ENCODE measurements at places on chromosomes 7 and 10. TPM values are rescaled to one million over a fixed set of nuclear protein-coding genes. Genes with fewer than 3 reads are reported as not detected.

Gene GPR15LG
- polyA plus RNA-seq: not detected

Gene CNNM1
- not detected for polyA plus RNA-seq

Gene BICC1
- not detected for polyA plus RNA-seq

Gene EBF3
- polyA plus RNA-seq: not detected

Gene MMP21
- polyA plus RNA-seq: not detected

Gene ADAMTS14
- 0.37 TPM for polyA plus RNA-seq

Gene JAKMIP3
- polyA plus RNA-seq: not detected

Gene SLC26A4
- polyA plus RNA-seq: not detected

Gene TFEC
- 0.21 TPM for polyA plus RNA-seq

Gene DGKI
- not detected for polyA plus RNA-seq

Gene NPY
- polyA plus RNA-seq: not detected

Gene GALNT17
- polyA plus RNA-seq: not detected

Gene NUTM2A
- 0.11 TPM for polyA plus RNA-seq

Gene GTF2IRD2
- 12.2 TPM for polyA plus RNA-seq

Gene ANKRD2
- polyA plus RNA-seq: not detected

Gene CUZD1
- polyA plus RNA-seq: 0.53 TPM

Gene CCDC186
- polyA plus RNA-seq: 18.2 TPM

GRCh38 chr7:995571-995970 lies 12.6 kb downstream of the CYP2W1 start:
- H3K36me3 ChIP-seq: peaks cover 5% of the 10 kb centered on the region
- H3K27me3 ChIP-seq: peaks cover 19% of the 10 kb centered on the region
- H3K27ac ChIP-seq: no peak overlapping the region
- no peak for DNase-seq

GRCh38 chr7:49783446-49783845 lies 10.0 kb downstream of the VWC2 start:
- no peak for DNase-seq
- H3K27me3 ChIP-seq: peaks cover 1% of the 10 kb centered on the region
- H3K36me3 ChIP-seq: no peaks in the 10 kb centered on the region
- no peak overlapping the region for H3K4me3 ChIP-seq

DNA sequence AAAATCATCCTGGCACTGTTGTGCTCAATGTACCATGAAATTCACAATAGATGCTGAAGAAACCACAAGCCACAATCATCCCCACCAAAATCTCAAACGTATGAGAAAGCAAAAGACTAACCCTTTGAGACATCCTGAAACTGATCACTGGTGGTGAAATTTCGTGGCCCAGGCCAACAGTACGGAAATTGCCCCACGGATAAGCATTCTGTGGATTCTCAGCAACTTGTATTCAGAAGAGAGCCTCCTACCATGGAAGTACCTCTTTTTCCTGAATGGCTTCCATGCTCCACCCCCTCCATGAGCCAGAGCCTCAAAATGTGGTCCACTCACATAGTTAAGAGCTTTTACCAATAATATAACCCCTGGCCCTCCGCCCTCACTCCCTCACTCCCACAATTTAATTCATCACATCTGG lies 163.9 kb upstream of the AUTS2 start:
- no peak overlapping the region for H3K27ac ChIP-seq
- H3K4me1 ChIP-seq: peaks cover 10% of the 10 kb centered on the region
- peaks cover 4% of the 10 kb centered on the region for H3K36me3 ChIP-seq
- H3K4me3 ChIP-seq: no peak overlapping the region

DNA sequence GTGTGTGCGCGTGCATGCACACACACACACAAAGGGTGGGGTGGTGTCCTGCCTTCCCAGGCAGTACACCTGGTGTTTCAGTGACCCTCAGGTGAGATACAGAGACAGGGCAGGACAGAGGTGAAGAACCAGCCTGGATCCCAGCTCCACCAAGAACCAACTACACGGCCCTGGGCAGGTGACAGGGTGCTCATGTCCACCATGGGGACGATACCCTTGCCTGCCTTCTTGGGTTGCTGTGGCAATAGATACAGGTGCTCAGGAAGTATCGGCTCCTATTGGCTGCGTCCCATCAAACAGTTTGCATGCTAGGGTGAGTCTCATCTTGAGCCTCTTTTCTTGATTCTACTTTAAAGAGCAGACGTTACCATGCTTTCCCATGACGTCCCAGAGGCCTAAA lies 33.7 kb upstream of the CXCL12 start:
- no peak overlapping the region for H3K27ac ChIP-seq
- H3K4me3 ChIP-seq: no peak overlapping the region
- DNase-seq: no peak
- no peaks in the 10 kb centered on the region for H3K36me3 ChIP-seq

GRCh38 chr7:107164092-107164491 lies 4.7 kb upstream of the HBP1 start:
- no peak overlapping the region for H3K27ac ChIP-seq
- peaks cover 15% of the 10 kb centered on the region for H3K4me1 ChIP-seq
- peaks cover 11% of the 10 kb centered on the region for H3K27me3 ChIP-seq

- no peaks in the 10 kb centered on the region for H3K27me3 ChIP-seq
- no peak overlapping the region for H3K4me3 ChIP-seq
- no peaks in the 10 kb centered on the region for H3K4me1 ChIP-seq
- H3K27ac ChIP-seq: no peak overlapping the region
These were observed 145.2 kb upstream of the UNC5B start for GRCh38 chr10:71067098-71067740.

DNA sequence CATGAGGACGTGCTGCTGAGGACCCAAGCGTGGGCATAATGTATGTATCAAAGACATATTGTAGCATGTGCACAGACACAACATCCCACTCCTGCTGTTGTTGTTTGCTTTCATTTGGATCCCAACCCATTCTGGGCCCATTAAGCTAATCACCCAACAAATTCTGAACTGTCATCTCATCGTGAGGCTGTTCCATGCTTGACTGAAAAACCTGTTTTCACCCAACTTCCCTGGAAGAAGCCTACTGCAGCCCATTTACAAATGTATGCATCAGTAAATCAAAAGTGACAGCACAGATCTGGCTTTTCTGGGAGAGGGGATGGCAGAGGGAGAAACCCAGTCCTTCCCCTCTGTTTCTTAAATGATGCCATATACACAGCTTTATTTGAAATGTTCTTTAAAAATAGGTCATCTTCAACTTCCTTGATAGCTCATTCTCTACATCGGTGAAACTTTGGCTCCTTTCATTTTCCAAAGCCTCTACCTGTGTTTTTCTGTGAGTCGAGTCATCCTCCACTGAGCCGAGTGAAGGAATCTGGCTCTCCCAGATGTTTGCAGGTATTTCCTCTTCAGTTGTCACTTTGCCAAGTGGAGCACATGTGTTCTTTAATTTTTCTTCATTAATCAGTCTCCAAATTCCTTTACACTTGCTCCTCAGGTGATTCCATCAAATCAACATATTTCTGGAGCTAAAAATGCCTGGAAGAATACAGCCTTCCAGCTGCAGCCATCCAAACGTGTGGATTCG lies 151.8 kb downstream of the CHN2 start:
- H3K4me1 ChIP-seq: no peaks in the 10 kb centered on the region
- H3K4me3 ChIP-seq: no peak overlapping the region
- no peaks in the 10 kb centered on the region for H3K27me3 ChIP-seq
- H3K27ac ChIP-seq: no peak overlapping the region
- DNase-seq: no peak

DNA sequence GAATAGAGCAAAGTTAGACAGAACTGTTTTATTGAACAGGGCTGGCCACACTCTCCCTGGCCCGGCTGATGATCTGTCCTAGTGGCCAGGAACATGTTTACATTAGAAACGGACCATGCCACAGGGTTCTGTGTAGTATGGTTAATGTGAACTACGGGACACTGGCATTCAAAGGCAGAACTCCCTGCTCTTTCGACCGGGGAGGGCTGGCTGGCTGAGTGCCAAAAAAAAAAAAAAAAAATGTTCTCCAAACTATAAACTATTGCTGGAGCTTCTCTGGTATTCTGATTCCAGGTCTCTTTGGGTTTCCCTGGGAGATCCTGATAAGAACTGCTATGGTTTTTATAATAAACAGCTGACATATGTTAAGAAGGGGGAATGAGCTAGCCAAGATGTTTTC lies 1262.6 kb upstream of the SORCS1 start:
- H3K36me3 ChIP-seq: no peaks in the 10 kb centered on the region
- no peak overlapping the region for H3K27ac ChIP-seq
- H3K27me3 ChIP-seq: no peaks in the 10 kb centered on the region
- no peak for DNase-seq
- no peaks in the 10 kb centered on the region for H3K4me1 ChIP-seq

- H3K27me3 ChIP-seq: peaks cover 2% of the 10 kb centered on the region
- no peaks in the 10 kb centered on the region for H3K36me3 ChIP-seq
- no peak overlapping the region for H3K4me3 ChIP-seq
These were observed 37.2 kb downstream of the PLEKHS1 start for GRCh38 chr10:113788604-113789083.

DNA sequence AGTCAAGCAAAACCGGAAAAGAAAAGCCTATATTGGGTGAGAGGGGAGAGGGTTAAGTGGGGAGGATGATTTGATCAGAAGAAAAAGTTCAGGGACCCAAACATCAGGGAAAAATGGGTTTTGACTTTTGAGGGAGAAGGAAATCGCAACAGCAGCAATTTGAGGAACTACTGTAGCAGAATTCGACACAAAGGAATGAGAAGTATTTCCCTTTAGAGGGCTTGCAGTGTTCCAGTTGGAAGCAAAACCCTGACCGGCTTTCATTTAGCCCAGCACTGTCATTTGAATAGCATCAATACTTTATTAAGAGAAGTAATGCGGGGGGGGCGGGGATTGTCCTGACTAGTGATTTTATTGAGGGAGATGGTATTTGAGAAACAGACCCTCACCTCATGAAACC lies 37.2 kb upstream of the GATA3 start:
- H3K4me1 ChIP-seq: no peaks in the 10 kb centered on the region
- H3K27ac ChIP-seq: no peak overlapping the region
- DNase-seq: no peak
- peaks cover 21% of the 10 kb centered on the region for H3K36me3 ChIP-seq

- H3K4me1 ChIP-seq: no peaks in the 10 kb centered on the region
- peaks cover 2% of the 10 kb centered on the region for H3K36me3 ChIP-seq
- H3K27ac ChIP-seq: no peak overlapping the region
- H3K4me3 ChIP-seq: no peak overlapping the region
- DNase-seq: no peak
These were observed 462.9 kb upstream of the ZMIZ1 start for GRCh38 chr10:78605800-78606350.
